ENCODE measurements at places on chromosomes 2 and 18. TPM values are rescaled to one million over a fixed set of nuclear protein-coding genes. Genes with fewer than 3 reads are reported as not detected.

DNA sequence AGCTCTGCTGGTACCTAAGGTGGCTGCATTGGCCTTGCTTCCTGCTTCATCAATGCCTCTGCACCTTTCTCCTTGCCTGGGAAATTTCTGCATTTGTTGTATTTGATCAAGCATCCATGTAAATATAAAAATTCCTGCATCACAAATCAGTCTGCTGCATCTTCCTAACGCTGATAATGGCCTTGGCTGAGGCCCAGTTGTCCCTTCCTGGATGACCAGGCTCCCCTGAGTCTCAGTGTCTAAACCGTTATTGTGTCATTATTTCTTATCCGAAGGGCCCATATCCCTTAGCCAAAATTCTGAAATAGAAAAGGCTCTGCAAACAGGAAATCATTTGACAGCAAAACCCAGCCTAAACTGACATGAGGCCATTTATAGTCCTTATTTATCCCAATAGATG lies 62.4 kb downstream of the KLHL29 start:
- DNase-seq: no peak

GRCh38 chr18:70523035-70523791 lies 234.4 kb downstream of the SOCS6 start:
- no peak for DNase-seq

DNA sequence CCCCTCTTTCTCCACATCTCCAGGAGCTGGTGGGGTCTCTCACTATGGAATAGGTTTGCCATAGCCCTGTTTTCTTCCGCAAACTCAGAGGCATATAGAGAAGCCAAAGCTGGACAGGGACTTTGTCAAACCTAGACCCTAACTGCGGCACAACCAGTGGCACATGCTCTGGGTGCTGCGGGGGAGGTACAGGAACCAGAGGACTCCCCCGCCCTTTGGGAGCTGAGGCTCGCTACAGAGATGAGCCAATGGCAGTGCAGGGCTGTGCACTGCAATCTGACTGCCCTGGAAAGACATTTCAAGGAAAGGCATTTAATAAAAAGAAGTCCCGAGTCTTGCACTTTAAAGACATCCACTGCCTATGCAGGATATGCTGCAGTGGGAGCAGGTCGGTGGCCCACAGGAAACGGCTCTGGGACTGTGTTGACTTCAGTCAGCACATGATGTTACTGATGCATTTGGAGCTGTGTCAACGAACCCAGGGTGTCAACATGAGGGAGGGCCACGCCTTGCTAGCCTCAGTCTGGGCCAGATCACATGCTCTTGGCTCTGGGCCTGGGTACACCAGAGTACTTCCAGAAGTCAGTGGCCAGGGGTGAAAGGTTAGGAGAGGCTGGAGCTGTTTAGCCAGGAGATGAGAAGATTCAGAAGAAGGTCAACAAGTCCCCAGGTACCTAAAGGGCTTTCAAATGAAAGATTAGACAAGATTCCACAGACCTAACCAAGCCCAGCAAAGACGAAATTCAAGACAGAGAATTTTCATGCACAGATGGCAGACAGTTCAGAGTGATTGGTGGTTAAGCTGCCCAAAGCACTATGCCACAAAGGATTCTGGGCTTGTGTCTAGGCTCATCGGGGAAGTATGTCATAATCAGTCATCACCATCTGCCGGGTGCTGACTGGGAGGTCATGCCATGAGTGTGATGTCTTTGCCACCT lies 8.2 kb downstream of the SLC35F6 start:
- peak; percentile 89 for DNase-seq

SEPTIN10 gene
- 78.9 TPM for total RNA-seq

TRIM43 gene
- total RNA-seq: not detected
